ENCODE measurements at places on chromosomes 1 and 21.

DNA sequence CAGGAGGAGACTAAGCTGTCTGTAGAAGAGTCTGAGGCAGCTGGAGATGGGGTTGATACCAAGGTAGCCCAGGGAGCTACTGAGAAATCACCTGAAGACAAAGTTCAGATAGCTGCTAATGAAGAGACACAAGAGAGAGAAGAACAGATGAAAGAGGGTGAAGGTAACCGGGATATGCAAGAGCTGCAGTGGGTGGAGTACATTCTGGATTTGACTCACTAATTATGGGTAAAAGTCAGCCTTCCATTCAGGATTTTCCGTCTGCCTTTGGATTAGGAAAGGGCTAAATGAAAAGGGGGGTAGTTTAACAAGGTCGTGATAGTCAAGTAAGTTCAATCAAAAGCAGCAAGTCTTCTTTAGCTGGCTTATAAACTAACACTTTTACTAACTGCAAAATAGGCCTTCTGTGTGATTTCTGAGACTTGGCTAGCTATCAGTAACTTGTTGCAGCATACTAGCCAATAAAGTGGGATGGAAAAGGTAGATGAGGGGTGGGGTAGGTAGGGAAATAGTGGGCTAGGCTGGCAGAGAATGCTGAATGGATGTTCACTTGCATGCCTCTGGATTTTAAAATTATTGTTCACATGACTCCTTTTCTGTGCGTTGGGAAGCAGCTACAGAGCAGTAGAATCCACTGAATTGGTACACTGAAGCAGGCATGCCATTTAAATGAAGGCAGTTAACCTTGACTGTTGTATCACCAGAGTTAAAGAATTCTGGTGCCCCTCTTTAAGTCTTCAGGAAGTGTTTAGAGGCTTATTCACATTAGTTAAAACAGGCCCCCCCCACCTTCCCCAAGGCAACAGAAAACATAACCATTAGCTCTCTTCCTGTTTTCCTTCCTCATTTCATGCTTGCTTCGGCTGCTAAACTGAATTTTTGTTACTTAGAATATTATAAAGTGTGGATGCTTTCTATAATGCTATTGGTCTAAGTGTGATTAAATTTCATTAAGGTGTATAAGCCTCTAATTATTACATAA is 15.4 kb downstream of the CCDC17 start:
- DNase-seq = no peak

DNA sequence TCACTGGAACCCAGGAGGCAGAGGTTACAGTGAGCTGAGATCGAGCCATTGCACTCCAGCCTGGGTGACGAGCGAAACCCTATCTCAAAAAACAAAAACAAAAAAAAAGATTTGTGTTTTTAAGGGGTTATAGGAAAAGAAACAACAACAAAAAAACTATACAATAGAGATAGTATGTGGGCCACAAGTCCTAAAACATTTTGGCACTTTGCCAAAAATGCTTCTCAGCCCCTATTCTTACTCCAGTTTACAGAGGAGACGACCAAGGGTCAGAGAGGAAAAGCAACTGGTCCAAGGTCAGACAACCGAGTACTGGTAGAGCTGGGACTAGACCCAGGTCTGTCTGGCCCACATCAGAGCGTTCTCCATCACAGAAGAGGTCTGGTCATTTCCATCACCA is 3.0 kb downstream of the FBXO44 start:
- DNase-seq = no peak

DNA sequence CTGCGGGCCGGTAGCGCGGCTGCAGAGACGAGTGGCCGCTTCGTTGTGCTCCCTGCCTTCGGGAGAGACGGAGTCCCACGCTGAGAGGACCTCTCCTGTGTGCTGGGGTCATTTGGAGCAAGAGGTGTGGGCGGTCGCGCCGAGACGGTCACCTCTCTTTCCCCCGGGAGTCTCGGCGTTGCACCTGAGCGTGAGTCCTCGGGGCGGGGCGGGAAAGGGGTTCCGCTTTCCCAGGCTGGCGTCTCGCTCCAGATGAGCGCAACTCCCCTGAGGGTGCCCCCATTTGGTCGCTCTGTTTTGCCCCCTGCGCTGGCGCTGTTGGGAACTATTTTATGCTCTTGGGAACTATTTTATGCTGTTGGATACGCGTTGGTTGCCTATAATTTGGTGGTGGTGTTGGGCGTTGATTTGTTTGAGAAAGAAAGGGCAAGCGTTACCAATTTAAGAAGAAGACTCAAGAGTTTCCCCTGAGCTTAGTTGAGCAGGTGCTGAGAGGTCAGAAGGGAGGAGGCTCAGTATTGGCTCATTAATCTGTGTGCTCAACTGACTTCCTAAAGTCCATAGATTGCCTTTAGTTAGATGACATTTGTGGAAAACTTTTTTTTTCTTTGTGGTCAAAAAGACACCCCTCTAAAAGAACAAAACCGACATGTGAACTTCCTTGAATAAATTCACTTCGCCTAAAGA is 683 bp downstream of the LRRC8B start:
- no peak for DNase-seq

- DNase-seq = no peak
Observed at GRCh38 chr1:24898152-24898908, 31.7 kb downstream of the RUNX3 start.

- no peak for DNase-seq
Observed at GRCh38 chr1:62435231-62436038, 1.4 kb upstream of the USP1 start.

- no peak for DNase-seq
Observed at GRCh38 chr1:22531251-22531650, 32.0 kb upstream of the EPHA8 start.

GRCh38 chr1:186207391-186208085 is 167.5 kb downstream of the TPR start:
- no peak for DNase-seq

DNA sequence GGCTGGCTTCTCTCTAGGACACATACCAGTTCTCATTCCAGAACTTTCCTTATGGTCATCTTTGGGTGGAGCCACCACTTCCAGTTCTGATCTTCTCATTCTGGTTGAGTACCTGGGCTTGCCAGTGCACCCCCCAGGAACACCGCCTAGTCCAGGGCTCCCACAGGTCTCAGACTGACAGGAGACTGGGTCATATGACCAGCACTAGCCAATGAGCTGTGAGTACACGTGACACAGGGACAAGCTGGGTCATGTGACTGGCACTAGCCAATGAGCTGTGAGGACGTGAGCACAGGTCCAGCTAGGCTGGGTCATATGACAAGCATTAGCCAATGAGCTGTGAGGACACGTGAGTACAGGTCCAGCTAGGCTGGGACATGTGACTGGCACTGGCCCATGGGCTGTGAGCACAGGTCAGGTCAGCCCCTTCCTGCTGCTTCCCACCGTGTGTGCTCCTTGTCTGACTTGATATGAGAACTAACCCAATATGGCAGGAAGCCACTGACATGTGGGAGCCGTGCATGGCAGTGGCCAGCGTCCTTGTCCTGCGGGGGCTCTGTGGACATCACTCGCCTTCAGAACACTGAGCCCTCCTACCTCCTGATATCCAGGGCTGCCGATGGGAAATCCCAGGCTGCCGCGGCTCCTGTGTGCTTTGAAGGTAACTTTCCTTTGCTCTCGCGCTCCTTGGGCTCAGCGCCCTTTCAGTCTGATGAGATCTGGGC is 22.7 kb downstream of the KRTAP10-1 start:
- DNase-seq = no peak

DNA sequence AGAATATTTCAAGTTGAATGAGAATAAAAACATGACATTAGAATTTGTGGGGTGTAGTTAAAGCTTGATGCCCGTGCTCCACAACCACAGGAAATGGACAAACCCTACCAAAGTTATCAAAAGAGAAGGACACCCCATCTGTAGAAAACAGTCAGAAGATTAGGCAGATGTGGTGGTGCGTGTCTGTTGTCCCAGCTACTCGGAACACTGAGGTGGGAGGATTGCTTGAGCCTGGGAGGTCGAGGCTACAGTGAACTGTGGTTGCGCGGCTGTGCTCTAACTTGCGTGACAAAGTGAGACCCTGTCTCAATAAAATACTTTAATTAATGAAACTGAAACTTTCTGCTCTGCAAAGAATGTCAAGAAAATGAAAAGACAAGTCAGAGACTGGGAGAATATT is 1.5 kb upstream of the SPATC1L start:
- no peak for DNase-seq

DNA sequence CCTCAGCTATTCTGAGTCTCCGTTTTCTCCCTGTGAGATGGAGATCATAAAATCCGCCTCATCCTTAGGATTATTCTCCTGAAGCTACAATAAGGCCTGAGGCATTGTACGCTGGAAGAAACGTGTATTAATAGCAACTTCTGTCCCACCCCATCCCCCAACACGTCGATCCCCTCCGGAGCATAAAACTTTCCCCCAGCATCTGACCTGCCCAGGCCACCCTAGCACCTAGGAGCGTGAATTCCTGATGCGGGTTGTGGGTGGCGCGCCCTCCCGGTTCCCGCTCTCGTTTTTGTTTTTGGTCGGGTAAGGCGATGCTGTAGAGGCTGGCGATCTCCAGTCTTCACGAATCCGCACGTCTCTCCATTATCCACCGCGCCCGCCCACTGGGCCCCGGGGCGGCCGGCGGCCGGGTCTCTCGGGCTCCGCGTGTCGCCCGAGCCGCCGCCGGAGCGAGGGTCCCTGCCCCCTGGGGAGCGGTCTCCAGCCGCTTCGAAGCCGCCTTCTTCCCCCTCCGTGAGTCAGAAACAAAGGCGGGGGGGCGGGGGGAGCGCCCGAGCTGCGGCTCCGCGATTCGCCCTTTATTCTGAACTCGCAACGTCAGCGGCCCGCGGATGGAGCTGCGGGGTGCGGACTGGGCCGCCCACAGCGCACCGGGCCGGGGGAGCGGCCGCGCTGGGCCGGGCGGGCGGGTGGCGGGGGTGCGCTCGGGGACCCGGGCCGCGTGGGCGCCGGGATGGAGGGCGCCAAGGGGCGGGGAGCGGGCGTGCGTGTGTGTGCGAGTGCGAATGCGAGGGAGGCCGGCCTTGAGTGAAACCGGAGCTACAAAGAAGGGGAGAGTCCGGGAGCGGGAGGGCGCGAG is at the start of gene PLEKHO1:
PLEKHO1 (plus strand) TSS at position 646 of the 862 bp plus-strand sequence. CDS start 342 bp downstream, outside the sequence.
- peak; percentile 87 for DNase-seq

- DNase-seq = no peak
Observed at GRCh38 chr1:227434808-227435444, 116.6 kb upstream of the CDC42BPA start.

DNA sequence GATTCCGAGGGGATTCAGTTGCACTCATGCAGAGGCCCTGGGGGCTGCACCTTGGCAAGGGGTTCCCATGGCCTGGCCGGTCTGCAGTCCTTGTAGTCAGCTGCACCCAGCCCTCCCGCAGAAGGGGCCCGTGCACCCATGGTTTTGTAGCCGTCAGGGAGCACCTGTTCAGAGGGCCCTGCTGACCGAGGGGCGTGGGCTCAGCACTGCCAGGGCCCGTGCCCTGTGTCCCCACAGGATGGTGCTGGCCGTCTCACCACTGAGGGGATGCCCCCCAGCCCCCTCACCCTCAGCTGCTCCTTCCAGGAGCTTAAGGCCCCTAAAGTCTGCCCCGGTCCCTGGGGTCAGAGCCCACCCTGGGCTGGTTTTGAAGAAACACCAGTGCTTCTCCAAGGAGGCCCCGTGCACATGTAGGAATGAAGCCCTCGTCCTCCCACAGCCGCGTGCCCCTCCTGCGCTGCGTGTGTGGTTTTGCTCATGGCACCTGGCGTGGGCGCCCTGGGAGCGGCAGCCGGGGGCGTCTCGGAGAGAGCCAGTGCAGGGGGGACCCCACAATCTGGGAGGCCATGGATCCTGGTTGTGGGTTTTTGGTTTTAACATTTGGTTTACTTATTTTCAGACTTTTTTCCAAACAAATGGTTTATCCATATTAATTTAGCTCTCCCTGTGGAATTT is 40.1 kb downstream of the PRKCZ start:
- DNase-seq = no peak
